Progenitor cell of endocrine pancreas (in vitro differentiated cells): ENCODE measurements at places on chromosomes 16 and 17.

DNA sequence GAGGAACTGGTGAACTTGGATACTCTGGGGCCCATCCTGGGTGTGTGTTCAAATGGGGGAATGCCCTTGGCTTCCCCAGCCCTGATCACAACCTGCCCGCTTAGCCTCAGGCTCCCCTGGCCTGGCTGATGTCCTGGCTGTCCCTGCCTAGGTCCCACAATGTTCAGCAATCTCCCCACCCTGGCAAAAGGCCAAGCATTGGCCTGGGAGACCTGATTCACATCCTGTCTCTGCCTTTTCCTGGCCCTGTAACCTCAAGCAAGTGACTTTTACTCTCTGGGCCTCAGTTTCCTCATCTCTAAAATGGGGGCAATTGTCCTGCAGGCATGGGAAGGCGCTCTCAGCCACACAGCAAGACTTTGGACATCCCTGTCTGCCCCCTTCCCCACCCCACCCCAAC is 14.4 kb downstream of the CPNE2 start:
- DNase-seq = no peak

DNA sequence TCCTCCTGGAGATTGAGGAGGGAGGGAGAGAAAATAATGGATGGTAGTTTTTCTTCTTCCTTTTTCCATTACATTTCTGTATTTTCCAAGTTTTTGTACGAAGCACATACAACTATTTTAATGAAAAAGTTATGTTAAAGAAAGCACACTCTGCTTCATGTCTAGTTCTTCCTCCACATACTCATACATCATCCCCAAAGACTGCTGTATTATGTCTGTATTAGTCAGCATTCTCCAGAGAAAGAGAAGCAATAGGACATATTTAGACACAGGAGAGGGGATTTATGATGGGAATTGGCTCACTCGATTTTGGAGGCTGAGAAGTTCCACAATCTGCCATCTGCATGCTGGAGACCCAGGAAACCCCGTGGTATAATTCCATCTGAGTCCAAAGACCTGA is 10.1 kb upstream of the ACSM2A start:
- no peak for DNase-seq

DNA sequence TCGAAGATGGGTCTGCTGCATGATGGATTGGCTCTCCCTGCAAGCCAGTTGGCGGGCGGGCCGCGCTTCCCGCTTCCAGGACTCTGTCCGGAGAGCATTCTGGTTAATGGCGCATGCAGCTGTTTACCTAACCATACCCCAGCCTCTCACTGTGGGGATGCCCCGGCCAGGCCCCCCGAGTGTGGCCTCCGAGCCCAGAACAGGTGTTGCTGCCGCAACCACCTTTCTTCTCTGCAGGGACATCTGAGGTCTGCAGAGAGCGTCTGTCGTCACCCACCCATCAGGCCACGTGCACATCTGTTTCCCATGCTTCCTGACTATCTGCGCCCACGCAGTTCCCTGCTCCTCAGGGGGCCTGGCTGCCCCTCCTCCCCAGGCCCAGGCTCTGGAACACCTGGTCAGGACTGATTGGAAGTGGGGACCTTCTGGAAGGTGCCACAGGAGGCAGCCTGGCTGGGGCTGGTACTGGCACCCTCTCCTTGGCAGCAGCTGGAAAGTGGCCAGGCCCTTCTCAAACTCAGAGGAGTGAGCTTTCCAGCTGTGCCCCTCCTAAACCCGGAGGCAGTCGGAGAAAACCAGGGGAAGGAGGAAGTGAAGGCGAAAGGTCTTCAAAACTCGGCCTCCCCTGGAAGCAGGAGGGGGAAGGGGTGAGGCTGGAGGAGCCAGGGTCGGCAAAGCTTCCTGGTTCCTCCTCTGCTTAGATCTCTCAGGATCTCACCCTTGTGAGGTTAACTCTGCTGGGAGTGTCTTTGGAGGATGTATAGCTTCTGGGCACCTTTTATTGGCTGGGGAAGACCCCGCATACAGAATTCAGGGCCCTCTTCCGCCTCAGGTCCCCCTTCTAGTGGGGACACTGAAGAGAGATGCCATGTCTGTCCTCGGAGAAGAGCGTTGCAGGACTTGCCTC is 64.5 kb upstream of the CIBAR2 start:
- no peak for DNase-seq

- no peak for DNase-seq
Observed at GRCh38 chr16:83727018-83727417, 80.8 kb upstream of the HSBP1 start.

GRCh38 chr17:51428668-51429495 is 168.5 kb downstream of the UTP18 start:
- no peak for DNase-seq

GRCh38 chr17:74337834-74338500 is 11.9 kb downstream of the KIF19 start:
- no peak for DNase-seq

GRCh38 chr17:12691173-12691572 is 25.5 kb downstream of the MYOCD start:
- DNase-seq = no peak

GRCh38 chr17:13297183-13297582 is 279.4 kb upstream of the ELAC2 start:
- no peak for DNase-seq

DNA sequence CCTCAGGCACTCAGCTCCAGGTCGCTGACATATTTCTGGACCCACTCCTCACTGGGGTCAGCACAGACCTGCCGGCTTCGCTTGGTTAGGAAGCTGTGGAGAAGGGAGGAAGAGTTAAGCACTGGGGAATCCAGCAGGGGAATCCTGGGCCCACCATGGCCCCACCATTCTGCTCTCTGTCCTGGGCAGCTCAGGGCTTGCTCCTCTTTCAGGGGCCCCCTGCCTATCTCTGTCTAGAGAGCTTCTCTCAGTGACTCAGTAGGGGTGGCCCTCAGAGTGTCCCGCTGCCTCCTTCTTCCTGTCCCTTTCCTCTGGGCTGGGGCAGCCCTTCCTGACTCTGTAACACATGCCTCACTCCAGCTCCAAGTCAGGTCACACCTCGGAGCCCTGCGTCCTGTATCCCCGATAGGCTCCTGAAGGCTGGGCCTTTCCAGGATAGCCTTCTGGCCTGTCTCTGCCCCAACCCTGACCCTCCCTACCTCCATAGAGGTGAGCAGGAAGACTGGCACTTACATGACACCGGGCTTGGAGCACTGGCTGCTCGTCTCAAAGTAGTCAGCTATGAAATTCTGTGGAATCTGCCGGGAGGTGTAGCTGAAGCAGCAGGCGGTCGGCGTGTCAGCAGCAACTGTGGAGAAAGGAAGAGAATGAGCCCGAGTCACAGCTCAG is 1.1 kb downstream of the CCL3 start:
- DNase-seq = no peak

DNA sequence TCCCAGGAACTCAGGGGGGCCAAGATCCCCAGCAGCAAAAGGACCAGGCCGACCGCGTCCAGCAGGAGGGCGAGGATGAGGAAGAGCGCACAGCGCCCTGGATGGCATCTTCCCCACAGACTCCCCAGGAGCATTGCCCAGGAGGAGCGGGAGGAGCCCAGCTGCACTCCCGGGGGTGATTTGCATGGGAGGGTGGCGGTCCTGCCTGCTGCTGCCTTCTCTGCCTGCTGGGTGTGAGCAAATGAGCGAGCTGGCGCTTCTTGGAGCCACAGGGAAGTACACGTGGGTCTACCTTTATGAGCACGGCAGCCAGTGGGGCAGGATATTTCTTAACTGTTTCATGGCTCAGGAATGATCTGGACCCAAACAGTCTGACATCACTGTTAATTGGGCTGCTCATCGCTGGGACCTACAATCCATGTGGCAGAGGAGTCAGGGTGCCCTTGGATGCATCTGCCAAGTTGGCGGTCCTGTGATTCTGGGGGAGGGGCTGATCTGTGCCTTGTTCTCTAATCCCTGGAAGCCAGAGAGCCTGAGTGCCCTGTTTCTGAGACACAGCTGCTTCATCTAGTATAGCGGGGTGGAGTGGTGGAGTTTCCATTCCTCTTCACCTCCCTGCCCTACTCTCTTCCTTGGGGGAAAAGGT is at the start of gene TMEM238L:
Gene TMEM238L (minus strand): TSS at position 270 of the 646 bp plus-strand sequence. CDS start 136 bp downstream, at position 134.
- no peak for DNase-seq

GRCh38 chr17:32265192-32265923 is at the start of gene RHBDL3:
Gene RHBDL3 (plus strand): TSS chr17:32265832. CDS start chr17:32266190, 358 bp downstream.
- no peak for DNase-seq

GRCh38 chr16:14303182-14303618 is 232.1 kb downstream of the MRTFB start:
- no peak for DNase-seq

GRCh38 chr17:75079023-75079373 is 8.8 kb upstream of the SLC16A5 start:
- no peak for DNase-seq

- no peak for DNase-seq
Observed at GRCh38 chr16:19291475-19291874, 5.9 kb downstream of the CLEC19A start.

DNA sequence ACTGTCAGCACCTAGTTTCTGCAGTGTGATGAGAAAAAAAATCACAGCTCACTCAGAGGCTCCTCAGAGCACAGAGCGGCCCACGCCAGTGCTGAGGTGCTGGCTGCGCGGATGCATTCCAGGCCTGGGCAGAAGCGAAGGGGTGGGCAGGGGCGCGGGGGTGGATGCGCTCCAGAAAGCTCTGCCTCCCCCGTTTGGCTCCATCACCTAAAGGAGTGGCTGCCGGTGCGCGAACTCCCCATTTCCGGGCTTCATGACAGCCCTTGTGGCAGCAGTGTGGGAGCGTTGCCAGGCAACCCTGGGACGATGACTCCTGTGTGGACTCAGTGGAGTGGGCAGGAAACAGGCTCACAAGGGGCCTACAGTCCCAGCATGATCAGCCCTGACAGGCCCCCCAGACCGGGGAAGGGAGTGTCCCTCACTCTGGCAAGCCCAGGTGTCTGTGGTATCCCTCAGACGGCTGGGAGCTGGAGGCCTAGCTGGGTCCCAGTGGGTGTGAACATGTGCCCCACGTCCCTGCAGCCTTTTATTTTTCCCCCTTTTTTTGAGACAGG is 32.8 kb upstream of the NUDT16L1 start:
- DNase-seq = no peak

- DNase-seq = no peak
Observed at GRCh38 chr17:63314761-63315160, 131.3 kb downstream of the CYB561 start.

DNA sequence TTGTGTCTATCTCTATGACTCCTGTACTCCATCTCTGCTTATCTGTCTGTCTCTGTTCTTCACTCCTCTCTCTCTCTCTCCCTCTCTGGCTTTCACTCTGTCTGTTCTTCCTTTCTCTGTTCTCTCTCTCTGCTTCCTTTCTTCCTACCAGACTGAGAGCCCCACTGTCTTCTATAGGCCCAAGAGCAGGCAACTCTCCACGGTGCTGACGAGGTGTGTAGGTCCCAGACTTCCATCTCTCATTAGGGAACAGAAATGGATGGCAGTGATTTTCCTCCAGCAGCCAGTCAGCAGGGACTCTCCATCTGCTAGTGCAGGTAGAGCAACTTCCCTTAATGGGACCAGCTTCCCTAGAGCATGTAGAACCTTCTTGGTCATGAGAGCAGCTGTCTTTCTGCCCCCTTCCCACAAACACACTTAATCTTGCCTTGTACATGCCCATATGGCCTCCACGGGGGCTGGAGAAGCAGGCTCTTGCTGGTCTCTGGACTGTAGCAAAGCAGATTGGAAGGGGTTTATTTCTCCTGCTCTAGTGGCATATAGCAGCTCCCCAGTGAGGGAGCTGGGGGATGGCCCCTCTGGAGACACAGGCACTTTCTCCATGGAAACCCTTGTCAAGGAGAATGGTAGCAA is 47.8 kb upstream of the NLRP1 start:
- DNase-seq = no peak

DNA sequence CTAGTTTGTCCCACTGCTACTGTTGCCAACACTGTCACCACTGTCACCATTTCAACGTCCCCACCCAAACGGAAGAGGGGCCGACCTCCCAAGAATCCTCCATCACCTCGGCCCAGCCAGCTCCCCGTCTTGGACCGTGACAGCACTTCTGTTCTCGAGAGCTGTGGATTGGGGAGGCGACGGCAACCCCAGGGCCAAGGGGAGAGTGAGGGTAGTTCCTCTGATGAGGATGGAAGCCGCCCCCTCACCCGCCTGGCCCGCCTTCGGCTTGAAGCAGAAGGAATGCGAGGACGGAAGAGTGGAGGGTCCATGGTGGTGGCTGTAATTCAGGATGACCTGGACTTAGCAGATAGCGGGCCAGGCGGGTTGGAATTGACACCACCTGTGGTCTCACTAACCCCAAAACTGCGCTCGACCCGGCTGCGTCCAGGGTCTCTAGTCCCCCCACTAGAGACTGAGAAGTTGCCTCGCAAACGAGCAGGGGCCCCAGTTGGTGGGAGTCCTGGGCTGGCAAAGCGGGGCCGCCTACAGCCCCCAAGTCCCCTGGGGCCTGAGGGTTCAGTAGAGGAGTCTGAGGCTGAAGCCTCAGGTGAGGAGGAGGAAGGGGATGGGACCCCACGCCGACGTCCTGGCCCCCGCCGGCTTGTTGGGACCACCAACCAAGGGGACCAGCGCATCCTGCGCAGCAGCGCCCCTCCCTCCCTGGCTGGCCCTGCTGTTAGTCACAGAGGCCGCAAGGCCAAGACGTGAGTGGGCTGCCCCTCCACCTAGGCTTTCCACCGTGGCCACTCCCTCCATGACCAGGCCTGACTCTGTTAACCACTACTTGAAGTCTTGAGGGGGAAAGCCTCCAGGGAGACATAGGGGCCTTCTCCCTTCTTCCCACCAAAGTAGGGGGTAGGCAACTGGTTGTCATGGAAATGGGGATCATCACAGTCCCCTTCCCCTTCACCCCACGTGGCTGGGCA is 9.0 kb upstream of the PHKG2 start:
- DNase-seq = no peak

DNA sequence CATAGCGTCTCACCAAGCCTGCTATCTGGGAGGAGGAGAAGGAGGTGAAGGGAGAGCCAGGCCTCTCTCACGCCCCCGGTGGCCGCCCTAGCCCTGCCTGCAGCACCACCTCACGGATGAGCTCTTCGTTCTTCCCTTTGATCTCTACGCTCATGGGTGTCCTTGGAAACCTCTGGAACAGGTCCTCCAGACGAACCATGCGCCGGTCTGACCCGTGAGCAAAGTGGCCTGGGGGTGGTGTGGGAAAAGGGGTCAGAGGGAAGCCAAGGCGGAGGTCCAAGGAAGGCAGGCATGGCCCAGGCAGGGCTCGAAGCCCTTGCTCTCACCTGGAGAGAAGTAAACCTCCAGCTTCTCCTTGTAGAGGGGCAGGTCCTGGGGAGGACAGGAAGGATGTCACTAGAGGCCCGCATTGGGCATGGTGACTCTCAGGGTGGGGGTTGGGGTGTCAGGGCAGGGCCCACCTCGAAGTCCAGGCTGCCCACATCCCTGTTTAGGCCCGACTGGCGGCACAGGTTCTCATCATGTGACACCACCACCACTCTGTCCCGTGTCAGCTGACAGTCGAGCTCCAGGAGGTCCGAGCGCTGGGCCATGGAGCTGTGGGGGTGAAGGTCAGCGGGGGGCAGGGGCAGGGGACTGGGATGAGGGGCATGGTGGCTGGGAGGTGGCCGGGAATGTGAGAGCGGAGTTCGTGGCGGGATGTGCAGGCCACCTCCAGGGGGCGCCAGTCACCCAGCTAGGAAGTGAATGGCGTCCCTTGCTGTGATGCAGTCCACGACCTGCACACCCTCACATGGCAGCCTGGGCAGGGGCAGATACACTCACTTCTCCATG is 923 bp downstream of the GDPD3 start:
- DNase-seq = no peak
